Stimulated activated CD4-positive, alpha-beta T cell treated with anti-CD3 and anti-CD28 coated beads, Interleukin-2, amount 100 ng/mL, for 4 hours (primary cell): ENCODE measurements at places on chromosomes 1 and 21.

DNA sequence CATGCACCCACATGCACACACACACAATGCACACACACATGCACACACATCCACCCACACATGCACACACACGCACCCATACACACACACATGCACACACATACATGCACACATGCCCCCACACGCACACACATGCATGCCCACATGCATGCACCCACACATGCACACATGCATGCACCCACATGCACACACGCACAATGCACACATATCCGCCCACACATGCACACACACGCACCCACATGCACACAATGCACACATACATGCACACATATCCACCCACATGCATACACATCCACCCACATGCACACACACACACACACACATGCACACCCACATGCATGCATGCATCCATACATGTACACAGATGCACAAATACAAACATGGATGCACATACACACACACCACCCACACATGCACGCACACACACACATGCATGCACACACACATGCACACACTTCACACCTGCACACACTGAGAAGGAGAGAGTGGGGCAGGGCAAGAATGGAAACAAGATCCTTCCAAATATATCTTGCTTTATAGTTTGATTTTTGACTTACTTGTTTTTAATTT, 123.2 kb downstream of the NPHP4 start:
- no peak for DNase-seq

- DNase-seq = no peak
Observed at GRCh38 chr1:118973531-118974137, 14.5 kb downstream of the TBX15 start.

DNA sequence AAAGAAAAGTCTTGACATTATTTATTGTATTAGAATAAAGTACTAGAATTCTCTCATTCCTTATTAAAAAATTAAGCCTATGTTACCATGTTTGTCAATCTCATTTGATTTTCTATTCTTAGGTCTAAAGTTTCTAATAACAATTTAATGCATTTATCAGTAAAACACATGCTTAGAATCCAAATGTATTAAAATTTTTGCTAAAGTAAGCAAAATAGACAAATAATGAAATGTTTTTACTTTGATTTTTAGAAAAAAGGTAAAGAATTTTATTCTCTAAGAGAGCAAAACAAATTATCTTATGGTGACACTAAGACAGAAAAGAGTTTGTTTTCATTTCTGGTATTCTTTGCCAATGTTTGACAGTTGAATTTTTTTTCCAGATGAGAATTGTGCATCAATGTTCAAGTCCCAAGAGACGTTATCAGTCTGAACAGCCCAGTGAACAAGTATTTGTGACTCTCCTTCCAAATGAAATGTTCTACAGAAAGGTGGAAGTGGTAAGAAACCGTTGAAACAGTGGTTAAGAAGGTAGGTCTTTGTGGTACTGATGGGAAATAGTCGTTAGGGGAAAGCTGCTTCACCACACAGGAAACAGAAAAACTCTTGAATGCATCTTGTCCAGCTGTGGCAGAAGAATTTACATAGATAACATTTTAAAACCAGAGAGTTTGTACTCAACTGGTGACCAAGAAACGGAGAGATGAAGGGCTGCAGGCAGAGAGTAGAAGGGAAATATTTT, 402.5 kb downstream of the PTPRC start:
- no peak for DNase-seq

DNA sequence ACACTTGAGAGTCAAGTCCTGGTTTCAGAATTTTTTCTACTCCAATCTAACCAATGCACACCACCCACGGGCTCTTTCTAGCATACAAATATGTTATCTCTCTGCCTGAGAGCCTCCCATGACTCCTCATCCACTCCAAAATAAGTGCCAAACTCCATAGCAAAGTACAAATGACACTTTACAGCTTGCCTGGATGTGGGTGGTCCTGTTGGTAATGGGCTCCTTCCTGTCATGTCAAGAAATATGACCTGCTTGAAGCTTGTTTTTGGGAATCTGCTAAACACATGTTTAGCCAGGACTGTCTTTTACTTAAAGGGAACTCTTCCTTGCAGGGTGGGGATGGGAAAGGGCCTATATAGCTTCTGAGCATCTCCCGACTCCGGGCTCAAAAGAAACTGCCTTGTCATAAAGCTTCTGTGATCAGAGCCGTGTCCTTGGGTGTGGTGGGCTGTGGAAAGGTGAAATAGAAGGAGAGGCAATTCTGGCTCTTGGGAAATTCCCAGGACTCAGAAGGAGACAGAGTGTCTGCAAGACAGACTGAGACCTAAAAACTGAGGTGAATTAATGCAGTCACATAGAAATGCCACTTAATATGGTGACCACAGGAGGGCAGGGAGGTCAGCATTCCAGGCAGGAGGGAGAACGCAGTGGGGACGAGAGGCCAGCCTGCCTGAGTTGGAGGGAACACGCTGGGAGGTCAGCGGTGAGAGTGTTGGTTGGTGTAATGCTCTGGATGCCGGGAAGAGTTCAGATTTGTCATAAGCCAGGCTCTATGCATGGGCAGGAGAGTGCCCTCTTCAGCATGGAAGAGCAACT, 6.1 kb upstream of the IGFN1 start:
- no peak for DNase-seq

DNA sequence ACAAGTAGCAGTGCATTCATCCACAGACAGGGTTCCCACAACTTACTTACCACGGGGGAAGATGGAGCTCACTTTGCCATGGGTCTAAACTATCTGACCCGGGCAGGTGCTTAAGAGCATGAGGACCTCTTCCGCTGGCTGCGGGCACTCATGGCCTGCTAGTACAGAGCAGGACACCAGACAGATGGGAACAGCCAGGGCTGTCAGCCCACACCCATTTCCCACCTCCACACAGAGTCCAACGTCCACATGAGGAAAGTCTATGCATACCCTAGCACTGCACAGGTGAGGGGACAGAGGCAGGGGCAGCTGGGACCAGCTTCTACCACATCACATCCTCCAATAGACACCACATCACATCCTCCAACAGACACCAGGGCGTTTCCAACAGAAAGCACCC, 35.8 kb upstream of the PRDM15 start:
- no peak for DNase-seq

DNA sequence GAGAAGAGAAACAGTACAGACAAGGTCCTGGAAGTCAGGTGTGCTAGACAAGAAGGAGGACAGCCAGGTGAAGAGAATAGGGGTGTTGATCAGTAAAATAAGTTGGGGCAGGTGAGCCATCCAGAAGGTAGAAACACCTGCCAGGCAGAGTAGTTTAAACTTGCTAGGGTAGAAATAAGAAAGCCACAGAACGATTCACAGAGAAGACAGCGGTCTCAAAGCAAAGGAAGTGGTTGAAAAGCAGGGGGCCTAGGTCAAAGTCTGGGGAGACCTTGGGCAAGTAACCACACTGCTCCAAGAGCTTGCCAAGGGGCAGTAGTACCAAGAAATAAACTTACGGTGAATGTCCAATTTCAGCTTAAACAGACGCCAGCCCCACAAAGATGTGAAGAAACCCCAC, 116.6 kb upstream of the PROX1 start:
- DNase-seq = no peak

DNA sequence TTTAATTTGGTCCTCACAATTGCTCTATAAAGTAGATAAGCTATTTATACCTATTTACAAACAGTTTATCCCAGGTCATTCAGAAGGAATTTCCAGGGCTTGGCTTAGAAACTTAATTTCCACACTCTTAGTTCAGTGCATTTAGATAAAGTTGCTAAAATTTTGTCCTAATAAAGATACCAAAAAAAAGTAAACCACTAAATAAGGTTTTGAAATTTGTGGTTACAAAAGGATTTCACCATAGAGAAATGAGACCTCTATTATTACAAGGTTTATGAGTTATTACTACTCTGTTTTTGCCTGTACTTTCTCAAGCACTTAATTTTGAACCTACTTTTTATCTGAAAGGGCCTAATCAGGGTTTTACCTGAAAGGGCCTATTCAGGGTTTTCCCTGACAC, 22.4 kb downstream of the PTPN22 start:
- no peak for DNase-seq

- no peak for DNase-seq
Observed at GRCh38 chr1:156444407-156445001, 56.1 kb downstream of the MEF2D start.

DNA sequence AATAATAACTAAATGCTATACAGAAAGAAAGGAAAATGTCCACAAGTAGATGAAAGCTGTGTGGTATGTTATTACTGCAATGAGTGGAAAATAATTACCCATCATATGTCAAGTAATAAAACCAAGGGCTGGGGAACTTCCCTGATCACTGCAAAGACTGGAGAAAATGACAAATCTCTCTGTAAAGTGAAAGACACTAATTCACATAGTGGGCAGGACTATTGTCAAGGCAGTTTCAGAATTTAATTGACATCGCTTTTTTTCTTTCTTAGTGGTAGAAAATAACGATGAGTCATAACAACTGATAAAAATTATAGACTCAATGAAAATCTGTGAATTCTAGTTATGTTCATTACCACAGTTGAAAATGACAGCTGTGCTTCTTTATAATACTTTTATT, 153.7 kb upstream of the ST6GALNAC5 start:
- DNase-seq = no peak

- no peak for DNase-seq
Observed at GRCh38 chr1:103467100-103467499, 58.4 kb upstream of the RNPC3 start.

GRCh38 chr1:198491028-198491427, 49.5 kb downstream of the ATP6V1G3 start:
- no peak for DNase-seq

GRCh38 chr1:11790101-11790879, 15.5 kb downstream of the MTHFR start:
- DNase-seq = no peak

GRCh38 chr21:35862969-35863368, 197.4 kb downstream of the SETD4 start:
- no peak for DNase-seq

GRCh38 chr1:86527306-86527705, 19.6 kb upstream of the CLCA4 start:
- no peak for DNase-seq

DNA sequence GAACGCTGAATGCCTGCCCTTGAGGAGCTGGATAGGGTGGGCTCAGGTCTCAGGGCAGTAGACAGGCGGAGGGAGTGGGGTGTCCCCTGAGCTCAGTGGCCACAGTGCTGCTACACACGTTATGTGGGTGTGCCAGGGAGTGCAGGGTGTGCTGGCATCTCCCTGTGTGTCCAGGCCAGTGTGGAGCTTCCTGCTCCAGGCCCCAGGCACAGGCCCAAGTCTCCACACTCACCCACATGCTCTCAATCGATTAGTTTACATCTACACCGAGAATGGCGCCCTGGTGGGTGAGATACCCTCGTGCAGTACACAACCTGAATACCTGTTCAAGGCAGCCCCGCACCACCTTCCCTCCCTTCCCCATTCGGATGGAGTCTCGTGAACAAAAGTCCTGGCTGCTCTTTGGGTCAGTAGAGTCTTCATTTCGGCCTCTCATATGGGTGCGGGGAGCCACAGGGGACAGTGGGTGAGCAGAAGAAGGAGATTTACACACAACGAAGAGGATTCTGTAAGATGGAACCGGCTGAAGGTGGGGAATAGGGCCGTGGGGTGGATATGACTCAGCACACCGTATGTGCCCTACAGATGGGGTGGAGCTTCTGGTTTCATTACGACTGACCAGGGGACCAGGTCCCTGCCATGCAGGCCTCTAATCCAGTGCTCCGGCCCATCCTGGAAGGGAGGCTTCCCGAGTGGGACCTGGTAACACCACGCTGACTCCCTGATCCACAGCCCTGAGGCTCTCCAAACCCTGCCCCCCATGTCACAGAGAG, 93.3 kb downstream of the SPSB1 start:
- DNase-seq = no peak

DNA sequence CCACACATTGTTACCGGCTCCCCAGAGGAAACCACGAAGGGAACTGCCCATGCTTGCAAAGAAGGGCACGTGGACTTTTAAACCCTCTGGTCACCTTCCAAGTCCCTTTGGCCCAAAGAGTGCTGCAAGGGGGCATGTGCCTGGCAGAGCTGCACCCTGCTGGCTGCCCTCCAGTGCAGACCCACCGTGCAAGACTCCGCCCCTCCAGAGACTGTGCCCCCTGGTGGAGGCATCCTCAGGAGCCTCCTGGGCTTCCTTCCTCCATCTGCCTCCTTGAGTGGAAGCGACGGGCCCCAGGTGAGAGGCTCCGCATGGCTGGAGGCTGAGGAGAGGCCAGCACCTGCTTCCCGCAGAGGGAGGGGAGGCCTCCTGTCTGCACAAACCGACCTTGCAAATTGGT, 100.6 kb downstream of the CRYAA start:
- DNase-seq = peak; percentile 23

- DNase-seq = no peak
Observed at GRCh38 chr1:177181280-177181630, 10.5 kb downstream of the BRINP2 start.

DNA sequence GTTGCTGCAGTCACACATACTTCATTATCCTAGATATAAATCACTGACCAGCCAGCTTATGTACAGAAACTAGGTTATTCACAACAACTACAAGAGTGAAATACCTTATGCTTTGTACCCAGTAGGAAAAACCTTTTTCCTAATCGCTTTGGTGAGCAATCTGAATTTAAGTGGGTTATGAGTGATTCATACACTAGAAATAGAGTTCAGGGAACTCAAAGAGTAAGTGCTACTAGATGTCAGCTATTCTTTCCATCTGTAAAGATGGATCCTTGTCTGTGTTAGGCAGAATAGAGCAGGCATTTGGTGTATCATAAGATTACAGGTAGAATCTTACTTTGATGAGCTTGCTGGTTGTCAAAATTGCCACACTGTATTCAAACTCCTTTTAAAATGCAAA, 101.9 kb downstream of the ZNF644 start:
- DNase-seq = no peak

GRCh38 chr1:84635429-84635828, 54.8 kb downstream of the SSX2IP start:
- DNase-seq = no peak

DNA sequence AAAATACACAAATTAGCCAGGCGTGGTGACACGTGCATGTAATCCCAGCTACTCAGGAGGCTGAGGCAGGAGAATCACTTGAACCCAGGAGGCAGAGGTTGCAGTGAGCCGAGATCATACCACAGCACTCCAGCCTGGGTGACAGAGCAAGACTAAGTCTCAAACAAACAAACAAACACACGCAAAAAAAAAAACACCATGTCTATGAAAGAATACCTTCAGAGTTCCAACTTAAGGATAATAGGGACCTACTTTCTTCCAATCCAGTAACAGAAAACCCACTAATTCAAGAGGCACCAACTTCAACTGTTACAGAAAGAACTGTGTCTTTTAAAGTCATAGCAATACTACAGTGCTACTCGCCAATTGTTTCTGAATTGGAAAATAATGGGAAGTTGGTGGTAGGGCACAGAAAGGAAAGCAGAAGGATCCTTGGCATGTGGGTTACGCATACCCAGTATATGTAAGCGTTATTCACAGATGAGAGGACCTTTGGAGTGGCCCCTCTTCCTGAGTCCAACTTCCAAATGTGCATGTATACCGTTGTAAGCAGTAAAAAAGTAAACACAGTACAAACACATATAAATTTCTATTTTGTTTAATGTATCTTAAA, 87.0 kb downstream of the ACBD6 start:
- DNase-seq = no peak
